Fibroblast of lung (primary cell): ENCODE measurements at places on chromosomes 6 and 20. TPM values are rescaled to one million over a fixed set of nuclear protein-coding genes. Genes with fewer than 3 reads are reported as not detected.
A peak's percentile ranks its signal among the peaks of the same experiment; 100 is the strongest.

The FRK gene
- polyA plus RNA-seq: 0.18 and 0.21 TPM in 2 replicates

The FAM83B gene
- not detected in 2 replicates for polyA plus RNA-seq

The FITM2 gene
- polyA plus RNA-seq: 6.8 and 9.7 TPM in 2 replicates

The ASIP gene
- not detected in 2 replicates for polyA plus RNA-seq

DNA sequence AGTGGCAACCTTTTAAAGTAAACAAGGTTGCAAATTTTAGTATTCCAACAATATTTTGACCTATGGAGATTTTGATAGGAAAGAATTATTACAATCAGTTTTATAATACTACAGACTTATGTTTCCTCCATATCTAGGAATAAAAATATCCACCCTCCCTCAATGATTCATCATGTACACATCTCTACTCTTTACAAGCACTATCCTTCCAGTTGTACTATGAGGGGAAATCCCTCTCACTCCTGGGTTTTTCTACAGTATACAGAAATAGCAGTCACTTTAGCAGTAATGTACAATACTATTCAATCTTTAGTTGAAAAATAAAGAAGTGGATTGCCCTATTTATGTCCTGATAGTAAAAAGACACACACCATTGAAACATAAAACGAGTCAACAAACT is 46.3 kb upstream of the SCML4 start:
- H3K4me1 ChIP-seq: no peaks in the 10 kb centered on the region
- H3K36me3 ChIP-seq: no peaks in the 10 kb centered on the region
- peak; percentile 35 for DNase-seq
- no peak overlapping the region for H3K27ac ChIP-seq
- no peak overlapping the region for H3K4me3 ChIP-seq
- no peaks in the 10 kb centered on the region for H3K27me3 ChIP-seq

DNA sequence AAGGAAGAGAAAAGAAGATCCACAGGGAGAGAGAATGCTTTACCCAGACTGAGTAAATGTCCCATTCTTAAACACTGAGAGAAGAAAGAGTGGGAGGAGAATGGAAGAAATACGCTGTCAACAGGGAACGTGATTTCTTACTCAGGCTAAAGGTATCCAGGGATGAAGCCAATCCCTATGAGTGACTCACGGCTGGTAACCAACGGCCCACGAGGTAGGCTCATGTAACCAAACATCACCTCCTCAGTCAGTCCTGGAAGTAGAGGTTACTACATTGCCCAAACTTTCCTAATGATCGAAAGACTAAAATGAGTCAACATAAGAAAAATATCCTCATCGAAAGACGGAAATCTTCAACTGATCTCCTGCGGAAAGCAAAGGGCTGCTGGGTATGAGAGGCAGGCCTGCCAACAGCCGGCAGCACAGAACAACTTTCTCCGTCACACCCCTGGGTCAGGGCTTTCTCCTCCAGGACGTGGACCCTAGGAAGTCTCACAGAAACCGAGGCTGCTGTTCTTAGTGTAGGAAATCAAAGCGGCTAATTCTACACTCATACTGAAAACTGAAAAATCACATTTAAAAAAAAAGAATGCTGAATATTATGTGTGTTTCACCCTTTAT is 292.6 kb downstream of the GMDS start:
- peak overlapping the region; percentile 27 for H3K27ac ChIP-seq
- no peak overlapping the region for H3K4me3 ChIP-seq
- H3K36me3 ChIP-seq: no peaks in the 10 kb centered on the region
- H3K4me1 ChIP-seq: no peaks in the 10 kb centered on the region
- H3K27me3 ChIP-seq: no peaks in the 10 kb centered on the region

GRCh38 chr20:24729896-24730605 is 219.0 kb upstream of the CST7 start:
- H3K36me3 ChIP-seq: no peaks in the 10 kb centered on the region
- H3K27me3 ChIP-seq: peaks cover 3% of the 10 kb centered on the region
- H3K27ac ChIP-seq: no peak overlapping the region
- H3K4me1 ChIP-seq: no peaks in the 10 kb centered on the region
- no peak overlapping the region for H3K4me3 ChIP-seq

DNA sequence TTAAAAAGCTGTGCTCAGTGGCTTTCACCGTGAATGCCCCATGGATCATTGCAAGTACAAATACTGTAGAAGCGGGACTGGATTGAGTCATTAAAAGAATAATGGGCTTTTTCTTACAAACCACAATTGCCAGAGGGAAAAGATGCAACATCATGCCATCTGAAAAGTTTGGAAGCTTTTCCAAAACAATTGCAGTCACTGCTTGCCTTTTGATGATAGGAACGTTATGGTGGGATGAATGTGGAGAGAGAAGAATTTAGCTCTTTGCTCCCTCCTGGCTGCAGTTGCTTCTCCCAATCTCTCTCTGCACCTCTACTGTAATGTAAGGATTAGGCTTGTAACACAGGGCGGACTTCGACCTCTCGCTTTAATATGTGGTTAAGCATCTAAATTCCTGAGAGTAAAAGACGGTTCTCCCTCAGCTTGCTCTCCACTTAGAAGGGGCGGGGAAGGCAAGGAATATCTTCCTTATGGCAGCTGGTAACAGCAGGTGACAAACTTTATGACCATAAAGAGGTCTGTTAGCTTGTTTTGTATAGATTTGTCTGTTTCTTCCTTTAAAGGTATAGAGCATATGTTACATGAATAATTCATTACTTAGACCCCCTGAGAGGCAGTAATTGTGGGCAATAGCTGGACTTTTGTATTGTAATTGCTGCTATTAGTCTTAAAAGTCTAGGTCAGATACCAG is 376.1 kb downstream of the UTRN start:
- no peaks in the 10 kb centered on the region for H3K4me1 ChIP-seq
- no peaks in the 10 kb centered on the region for H3K36me3 ChIP-seq
- peak; percentile 62 for DNase-seq
- H3K27ac ChIP-seq: no peak overlapping the region
- no peaks in the 10 kb centered on the region for H3K27me3 ChIP-seq

DNA sequence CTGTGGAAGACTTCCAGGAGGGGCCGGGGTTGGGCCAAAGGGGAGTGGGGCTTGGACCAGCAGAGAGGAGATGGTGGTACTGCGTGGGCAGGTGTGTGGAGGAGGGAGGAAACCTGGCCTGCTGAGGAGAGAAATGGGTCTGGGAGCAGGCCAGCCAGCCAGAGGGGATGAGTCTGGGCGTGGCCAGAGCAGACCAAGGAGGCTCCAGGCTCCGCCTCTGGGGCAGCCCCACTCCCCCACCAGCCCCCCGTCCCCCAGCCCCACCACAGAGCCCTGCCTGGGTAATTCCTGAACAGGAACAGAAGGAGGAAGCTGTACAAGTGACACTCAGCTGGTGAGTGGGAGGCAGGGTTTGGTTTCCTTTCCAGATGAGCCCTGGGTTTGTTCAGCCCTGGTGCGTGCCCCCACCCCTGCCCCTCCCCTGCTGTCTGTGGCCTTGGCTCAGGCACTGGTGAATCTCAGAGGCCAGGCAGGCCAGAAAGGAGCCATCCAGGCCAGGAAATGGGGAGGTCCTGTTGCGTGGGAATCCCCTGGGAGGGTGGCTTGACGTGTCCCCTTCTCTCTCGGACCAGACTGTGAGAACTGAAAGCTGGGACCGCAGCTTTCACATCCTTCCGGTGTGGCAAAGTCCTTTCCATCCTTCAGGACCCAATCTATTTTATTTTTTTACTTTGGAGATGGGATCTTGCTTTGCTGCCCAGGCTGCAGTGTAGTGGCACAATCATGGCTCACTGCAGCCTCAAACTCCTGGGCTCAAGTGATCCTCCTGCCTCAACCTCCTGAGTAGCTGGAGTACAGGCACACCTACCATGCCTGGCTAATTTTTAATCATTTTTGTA is 9.4 kb upstream of the SRC start:
- no peak overlapping the region for H3K4me3 ChIP-seq
- H3K4me1 ChIP-seq: peaks cover 5% of the 10 kb centered on the region

- no peaks in the 10 kb centered on the region for H3K36me3 ChIP-seq
- no peak overlapping the region for H3K4me3 ChIP-seq
- DNase-seq: no peak
- peaks cover 7% of the 10 kb centered on the region for H3K27me3 ChIP-seq
- H3K4me1 ChIP-seq: no peaks in the 10 kb centered on the region
Measured at GRCh38 chr6:44771647-44772415, 384.3 kb downstream of the CDC5L start.

- H3K27me3 ChIP-seq: no peaks in the 10 kb centered on the region
- peaks cover 2% of the 10 kb centered on the region for H3K4me1 ChIP-seq
- no peak overlapping the region for H3K4me3 ChIP-seq
- H3K27ac ChIP-seq: no peak overlapping the region
- no peaks in the 10 kb centered on the region for H3K36me3 ChIP-seq
Measured at GRCh38 chr6:124870611-124871459, 91.4 kb upstream of the RNF217 start.

- H3K4me1 ChIP-seq: peaks cover 7% of the 10 kb centered on the region
- H3K4me3 ChIP-seq: peak overlapping the region; percentile 69
- no peak for DNase-seq
- H3K27ac ChIP-seq: peak overlapping the region; percentile 92
Measured at GRCh38 chr20:49813305-49813974, 812 bp downstream of the SLC9A8 start.

DNA sequence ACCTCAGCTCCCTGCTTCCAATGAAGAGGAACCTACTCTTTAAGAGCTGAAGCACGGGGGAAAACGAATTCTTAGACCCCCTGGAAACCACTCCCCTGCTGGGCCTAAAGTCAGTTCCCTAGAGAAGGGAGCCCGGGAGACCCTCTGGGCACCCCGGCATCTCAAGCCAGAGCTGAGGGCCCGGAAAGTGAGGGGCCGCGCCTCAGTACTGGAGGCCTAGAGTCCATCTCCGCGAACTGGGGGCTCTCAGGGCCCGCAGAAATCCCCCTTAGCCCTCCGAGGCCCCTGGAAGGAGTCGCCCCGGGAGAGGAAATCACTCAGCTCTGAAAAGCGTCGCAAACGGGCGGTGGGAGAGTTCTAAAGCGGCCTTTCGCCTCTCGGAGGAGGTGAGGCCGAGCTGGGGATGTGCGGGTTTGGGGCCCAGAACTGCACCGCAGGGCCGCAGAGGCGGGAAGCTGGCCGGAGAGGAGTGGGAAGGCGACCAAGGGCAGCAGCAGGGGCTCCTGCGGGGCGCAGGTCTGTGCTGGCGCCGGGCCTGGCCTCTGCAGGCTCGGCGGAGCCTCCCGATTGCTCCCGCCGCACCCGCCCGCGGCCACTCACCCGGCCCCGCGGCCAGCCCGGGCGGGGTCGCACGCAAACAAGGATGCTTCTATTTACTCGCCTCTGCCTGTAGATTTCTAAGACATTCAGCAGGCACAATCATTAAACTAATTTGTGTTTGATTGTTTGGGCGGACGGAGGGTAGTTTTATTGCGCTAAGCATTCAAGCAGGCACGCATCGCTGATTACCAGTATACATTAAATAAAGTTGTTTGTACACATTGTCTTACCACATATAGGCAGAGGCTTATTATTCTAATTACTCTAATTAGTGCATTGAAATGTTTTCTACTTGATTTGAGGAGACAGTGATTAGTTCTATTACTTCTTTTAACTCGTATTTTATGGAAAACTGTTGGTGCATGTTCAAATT is 9.2 kb downstream of the POU3F2 start:
- DNase-seq: peak; percentile 39
- H3K36me3 ChIP-seq: no peaks in the 10 kb centered on the region

- DNase-seq: no peak
- no peak overlapping the region for H3K4me3 ChIP-seq
- H3K27me3 ChIP-seq: no peaks in the 10 kb centered on the region
- no peaks in the 10 kb centered on the region for H3K4me1 ChIP-seq
Measured at GRCh38 chr6:11497881-11498280, 39.7 kb upstream of the TMEM170B start.

GRCh38 chr6:150685860-150686259 is 86.2 kb downstream of the PLEKHG1 start:
- no peaks in the 10 kb centered on the region for H3K36me3 ChIP-seq
- no peaks in the 10 kb centered on the region for H3K27me3 ChIP-seq
- no peak overlapping the region for H3K4me3 ChIP-seq
- no peak for DNase-seq
- no peaks in the 10 kb centered on the region for H3K4me1 ChIP-seq

DNA sequence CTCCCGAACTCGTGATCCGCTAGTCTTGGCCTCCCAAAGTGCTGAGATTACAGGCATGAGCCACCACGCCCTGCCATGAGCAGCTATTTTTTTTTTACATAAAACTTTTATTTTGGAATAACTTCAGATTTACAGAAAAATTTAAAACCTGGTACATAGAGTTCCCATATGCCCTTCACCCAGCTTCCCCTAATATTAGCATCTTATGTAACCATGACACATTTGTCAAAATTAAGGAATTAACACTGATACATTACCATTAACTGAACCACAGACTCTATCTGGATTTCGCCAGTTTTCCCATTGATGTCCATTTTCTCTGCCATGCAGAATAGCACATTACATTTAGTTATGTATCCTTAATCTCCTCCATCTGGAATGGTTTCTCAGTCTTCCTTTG is 14.3 kb upstream of the RALGAPB start:
- no peak overlapping the region for H3K4me3 ChIP-seq
- no peak overlapping the region for H3K27ac ChIP-seq
- no peaks in the 10 kb centered on the region for H3K4me1 ChIP-seq
- no peaks in the 10 kb centered on the region for H3K27me3 ChIP-seq

- H3K4me3 ChIP-seq: no peak overlapping the region
- no peaks in the 10 kb centered on the region for H3K4me1 ChIP-seq
- no peak overlapping the region for H3K27ac ChIP-seq
- no peak for DNase-seq
- H3K27me3 ChIP-seq: no peaks in the 10 kb centered on the region
Measured at GRCh38 chr6:1931817-1932216, 313.6 kb downstream of the GMDS start.

GRCh38 chr6:34386316-34387137 is 5.9 kb downstream of the NUDT3 start:
- H3K27me3 ChIP-seq: no peaks in the 10 kb centered on the region
- peak; percentile 89 for DNase-seq
- no peak overlapping the region for H3K4me3 ChIP-seq
- peaks cover 8% of the 10 kb centered on the region for H3K4me1 ChIP-seq

DNA sequence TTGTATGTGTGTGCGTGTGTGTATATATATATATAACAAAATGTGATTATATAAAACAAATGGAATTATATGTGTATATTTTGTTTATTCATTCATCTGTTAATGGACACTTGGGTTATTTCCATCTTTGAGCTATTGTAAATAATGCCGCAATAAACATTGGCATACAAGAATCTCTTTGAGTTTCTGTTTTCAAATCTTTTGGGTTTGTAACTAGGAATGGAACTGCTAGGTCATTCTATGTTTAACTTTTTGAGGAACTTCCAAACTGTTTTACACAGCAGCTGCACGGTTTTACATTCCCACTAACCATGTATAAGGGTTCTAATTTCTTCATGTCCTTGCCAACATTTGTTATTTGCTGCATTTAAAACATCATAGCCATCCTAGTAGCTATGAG is 39.9 kb upstream of the TGM2 start:
- H3K27ac ChIP-seq: no peak overlapping the region
- H3K4me3 ChIP-seq: no peak overlapping the region
- no peaks in the 10 kb centered on the region for H3K36me3 ChIP-seq
- no peaks in the 10 kb centered on the region for H3K27me3 ChIP-seq
- peaks cover 9% of the 10 kb centered on the region for H3K4me1 ChIP-seq
